ENCODE measurements at places on chromosomes 3 and 15. TPM values are rescaled to one million over a fixed set of nuclear protein-coding genes. Genes with fewer than 3 reads are reported as not detected.

- H3K27me3 ChIP-seq, result no peaks in the 10 kb centered on the region
- no peak for DNase-seq
- H3K4me3 ChIP-seq, result no peak overlapping the region
- H3K4me1 ChIP-seq, result no peaks in the 10 kb centered on the region
- no peak overlapping the region for H3K27ac ChIP-seq
Measured at GRCh38 chr3:89565098-89565497, 457.7 kb downstream of the EPHA3 start.

Gene PDZRN3
- not detected for total RNA-seq

Gene KY
- total RNA-seq, result not detected

DNA sequence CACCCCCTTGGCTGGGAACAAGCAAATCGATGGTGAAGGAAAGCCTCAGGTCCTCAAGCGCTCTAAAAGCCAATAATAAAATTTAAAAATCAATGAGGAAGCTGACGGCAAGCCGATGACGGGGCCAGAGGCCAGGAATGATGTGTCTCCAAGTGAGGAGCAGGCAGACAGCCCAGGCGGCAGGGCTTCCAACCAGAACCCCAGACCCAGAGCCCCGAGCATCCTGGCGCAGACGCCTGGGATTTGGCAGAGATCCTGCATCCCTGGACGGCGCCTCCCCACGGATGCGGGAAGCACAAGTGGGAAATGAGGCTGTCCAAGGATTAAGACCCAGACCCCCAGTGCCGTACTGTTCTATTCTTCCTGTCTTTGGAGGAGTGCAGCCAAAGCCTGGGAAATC, 123.0 kb upstream of the PROK2 start:
- no peak overlapping the region for H3K4me3 ChIP-seq
- DNase-seq, result no peak
- H3K4me1 ChIP-seq, result no peaks in the 10 kb centered on the region
- no peaks in the 10 kb centered on the region for H3K36me3 ChIP-seq
- no peak overlapping the region for H3K27ac ChIP-seq

DNA sequence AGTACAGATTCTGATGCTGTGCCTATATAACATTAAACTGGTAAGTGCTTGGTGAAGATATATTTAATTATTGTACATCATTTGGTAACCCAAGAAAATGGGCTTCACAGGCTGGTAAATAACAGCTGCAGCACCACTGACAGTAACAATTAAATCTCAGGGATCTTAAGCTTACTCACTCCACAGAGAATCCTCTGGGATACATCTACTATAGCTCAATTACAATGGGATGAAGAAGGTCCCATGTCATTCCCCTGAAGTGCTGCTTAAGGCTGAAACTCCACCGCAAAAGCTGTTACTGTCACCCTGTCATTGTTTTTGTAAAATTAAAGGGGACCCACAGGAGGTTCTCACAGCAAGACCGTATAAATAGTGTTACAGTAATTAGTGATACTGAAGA, 153.0 kb downstream of the IMPG2 start:
- peaks cover 2% of the 10 kb centered on the region for H3K36me3 ChIP-seq
- no peak for DNase-seq
- peaks cover 25% of the 10 kb centered on the region for H3K27me3 ChIP-seq
- H3K27ac ChIP-seq, result no peak overlapping the region

Data from activated T-cell treated with anti-CD3 and anti-CD28 coated beads, Interleukin-2, amount 50 U/mL, for 72 hours (primary cell).